HS-5 (cell line): ENCODE measurements at places on chromosomes 4 and X.

GRCh38 chrX:19670321-19670750 lies 155.0 kb upstream of the MAP3K15 start:
- DNase-seq: no peak

GRCh38 chrX:386239-386767 lies 404 bp downstream of the PPP2R3B start:
- no peak for DNase-seq

GRCh38 chr4:28562913-28563312 lies 1702.3 kb downstream of the STIM2 start:
- DNase-seq: no peak

GRCh38 chr4:93731456-93731855 lies 97.1 kb upstream of the ATOH1 start:
- peak; percentile 4 for DNase-seq

GRCh38 chr4:117421706-117422105 lies 336.3 kb upstream of the TRAM1L1 start:
- DNase-seq: no peak

DNA sequence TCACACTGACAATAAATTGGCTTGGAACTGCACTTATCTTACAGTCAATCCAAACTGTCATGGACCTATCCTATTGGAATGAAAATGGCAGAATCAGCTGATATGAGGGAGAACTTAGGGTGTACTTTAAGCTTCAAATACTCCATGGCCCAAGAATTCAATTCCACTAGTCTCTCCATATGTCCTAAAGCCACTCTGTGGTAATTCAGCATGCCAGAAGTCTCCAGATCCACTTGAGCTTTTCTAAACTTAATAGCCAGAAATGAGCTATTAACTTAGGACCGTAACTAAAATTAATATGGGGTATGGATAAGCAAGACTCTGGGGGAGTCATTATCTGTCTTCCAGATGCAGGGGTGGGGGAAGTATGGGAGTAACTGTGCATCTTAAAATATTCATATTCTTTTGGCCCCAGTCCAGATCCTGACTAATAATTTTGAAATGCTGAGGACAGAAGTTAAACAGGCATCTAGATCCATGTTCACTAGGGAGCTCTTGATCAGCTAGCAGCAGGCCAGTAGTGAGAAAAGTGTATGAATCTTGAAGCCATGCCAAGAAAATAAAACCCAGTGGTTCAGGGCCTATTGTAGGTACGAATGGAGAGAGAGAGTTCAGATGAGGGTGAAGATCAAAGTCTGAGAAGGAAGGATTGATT lies 167.6 kb downstream of the DKK2 start:
- peak; percentile 74 for DNase-seq

DNA sequence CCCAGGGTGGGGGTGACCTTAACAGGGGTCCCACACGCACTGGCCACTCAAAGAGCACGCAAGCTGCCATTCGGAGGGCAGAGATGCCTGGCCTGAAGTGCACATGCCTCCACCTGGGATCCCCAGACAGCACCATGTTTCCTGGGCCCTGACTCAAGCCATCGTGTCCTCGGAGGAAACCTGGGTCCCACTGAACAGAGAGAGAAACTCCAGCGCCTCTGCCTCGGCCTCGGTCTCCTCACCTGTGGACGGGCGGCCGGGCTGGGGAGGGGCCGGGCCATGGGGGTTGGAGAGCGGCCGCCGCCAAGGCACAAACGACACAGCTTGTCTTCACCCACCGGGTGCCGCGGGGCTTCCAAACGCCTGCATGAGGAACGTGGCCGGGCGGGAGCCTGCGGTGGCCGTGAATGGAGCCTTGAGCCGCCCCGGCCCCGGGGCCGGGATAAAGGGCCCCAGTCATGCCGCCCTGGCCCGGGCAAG lies 30.0 kb upstream of the FGFR3 start:
- DNase-seq: no peak

DNA sequence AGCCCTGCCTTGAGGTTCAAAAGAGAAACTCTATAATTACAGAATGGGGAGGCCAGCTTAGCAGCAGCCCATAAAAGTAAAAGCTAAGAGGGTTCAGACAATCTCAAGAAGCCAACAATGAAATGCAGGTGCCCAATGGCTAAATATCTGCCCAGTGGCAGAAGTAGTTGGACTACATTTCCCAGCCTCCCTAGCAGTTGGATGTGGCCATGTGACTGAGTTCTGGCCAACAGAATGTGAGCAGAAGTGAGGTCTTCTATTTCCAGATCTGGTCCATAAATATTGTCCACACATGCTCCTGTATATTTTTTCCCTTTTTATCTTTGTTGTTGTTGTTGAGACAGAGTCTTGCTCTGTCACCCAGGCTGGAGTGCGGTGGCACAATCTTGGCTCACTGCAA lies 127.9 kb upstream of the NHS start:
- no peak for DNase-seq

DNA sequence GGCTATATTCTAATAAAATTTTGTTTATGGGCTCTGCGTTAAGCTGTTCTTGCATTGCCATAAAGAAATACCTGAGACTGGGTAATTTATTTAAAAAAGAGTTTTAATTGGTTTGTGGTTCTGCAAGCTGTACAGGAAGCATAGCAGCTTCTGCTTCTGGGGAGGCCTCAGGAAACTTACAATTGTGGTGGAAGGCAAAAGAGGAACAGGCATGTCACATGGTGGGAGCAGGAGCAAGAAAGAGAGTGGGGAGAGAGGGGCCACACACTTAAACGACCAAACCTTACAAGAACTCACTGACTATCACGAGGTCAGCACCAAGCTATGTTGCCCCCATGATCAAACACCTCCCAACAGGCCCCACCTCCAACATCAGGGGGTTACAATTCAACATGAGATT lies 74.0 kb downstream of the FHDC1 start:
- DNase-seq: no peak

DNA sequence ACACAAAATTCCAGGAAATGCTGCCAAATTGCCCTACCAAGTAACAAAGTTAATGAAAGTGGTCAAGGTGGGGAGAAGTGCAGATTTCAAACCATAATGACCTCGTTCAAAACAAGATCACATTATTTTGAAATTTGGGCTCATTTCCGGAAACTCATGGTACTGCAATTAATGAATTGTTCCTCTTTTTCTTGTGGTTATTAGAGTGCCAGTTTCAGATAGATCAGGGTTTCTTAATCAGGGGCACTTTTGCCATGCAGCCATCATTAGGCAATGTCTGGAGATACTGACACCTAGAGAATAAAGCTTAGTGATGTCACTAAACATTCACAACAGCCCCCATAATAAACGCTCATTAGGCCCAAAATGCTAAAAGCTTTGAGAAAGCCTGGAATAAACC lies 381.5 kb upstream of the GALNT7 start:
- DNase-seq: no peak

DNA sequence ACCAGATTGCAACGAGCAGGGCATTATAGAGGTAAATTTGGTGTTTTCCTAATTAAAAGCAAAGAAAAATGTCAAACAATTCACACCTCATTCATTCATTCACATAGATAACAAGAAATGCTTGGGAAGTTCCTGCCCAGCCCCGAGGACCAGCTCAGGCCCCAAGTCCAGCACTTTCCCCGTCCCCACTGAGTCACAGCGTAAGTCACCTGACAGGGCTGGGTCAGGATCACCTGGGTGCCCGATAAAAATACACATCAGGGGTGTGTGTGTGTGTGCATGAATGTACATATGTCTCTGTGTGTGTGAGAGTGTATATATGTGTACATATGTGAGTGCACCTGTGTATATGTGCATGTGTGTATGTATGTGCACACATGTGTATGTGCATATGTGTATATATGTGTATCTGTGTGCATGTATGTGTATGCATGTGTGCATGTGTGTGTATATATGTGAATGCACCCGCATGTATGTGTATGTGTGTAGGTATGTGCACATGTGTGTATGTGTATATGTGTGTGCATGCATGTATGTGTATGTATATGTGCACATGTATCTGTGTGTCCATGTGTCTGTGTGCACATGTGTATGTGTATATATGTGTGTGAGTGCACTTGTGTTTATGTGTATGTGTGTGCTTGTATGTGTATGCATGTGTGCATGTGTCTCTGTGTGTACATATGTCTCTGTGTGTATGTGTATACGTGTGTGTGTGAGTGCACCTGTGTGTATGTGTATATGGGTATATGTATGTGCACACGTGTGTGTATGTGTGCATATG lies 18.6 kb upstream of the SH3TC1 start:
- DNase-seq: no peak

DNA sequence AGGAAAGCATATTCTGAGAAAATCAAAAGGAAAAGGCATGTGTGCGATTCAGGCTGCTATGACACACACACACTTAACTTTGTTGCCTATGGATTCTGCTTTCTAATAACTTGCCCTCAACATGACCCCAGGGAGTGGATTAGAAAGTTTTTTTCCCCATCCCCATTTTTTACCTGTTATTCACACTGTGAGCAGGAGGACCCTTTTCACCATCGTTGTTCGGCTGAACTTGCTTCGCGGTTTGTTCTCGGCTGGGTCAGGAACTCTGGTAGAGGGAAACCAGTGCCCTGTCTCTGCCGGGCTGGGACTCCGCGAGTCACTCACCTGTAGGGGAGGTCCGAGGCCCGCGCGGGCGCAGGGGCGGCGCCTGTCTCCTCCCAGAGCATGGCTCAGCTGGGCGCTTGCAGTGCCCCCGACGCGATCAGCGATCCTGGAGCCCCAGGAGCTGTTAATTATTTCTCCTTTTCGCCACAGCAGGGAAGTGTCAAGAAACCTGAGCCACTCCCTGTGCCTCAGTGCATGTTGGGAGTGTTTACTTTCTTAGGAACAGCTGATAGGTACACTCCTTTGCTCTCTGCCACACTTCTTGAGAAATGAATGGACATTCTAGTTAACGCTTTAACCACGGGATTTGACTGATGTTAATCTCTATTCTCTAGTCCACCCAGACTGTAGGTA lies at the start of gene RASSF6:
Gene RASSF6 (minus strand): TSS at position 322 of the 678 bp plus-strand sequence. CDS start 8,641 bp downstream, outside the sequence.
- DNase-seq: no peak

DNA sequence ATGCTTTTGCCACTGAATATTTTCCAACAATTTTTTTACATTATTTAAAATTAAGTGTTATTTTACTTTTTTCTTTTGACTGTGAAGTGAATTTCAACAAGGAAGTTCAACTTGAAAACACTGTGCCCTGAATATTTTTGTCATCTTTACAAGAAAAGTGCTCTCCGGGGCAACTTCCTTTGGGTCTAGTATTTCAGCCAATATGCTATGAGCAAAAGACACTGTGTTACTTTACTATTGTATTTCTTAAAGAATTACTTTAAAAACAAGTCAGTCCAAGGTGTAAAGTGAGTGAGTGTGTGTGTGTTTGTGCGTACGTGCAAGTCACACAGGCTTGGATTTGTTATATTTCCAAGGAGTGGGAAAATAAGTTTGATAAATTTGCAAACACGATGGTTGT lies 7.6 kb upstream of the USP53 start:
- DNase-seq: no peak
